Activated CD4-positive, alpha-beta T cell treated with anti-CD3 and anti-CD28 coated beads, Interleukin-2, amount 50 U/mL, for 16 hours (primary cell): ENCODE measurements at places on chromosomes 1 and 21.

DNA sequence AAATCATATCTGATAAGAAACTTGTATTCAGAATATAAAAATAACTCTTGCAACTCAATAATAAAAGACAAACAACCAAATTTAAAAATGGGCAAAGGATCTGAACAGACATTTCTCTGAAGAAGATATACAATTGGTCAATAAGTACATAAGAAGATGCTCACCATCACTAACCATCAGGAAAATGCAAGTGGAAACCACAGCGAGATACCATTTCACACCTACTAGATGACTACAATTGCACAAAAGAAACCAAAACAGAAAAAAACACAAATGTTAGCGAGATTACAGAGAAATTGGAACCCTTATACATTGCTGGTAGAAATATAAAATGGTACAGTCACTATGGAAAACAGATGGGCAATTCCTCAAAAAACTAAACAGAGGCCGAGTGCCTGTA is 11.5 kb upstream of the ZNF683 start:
- no peak for DNase-seq

DNA sequence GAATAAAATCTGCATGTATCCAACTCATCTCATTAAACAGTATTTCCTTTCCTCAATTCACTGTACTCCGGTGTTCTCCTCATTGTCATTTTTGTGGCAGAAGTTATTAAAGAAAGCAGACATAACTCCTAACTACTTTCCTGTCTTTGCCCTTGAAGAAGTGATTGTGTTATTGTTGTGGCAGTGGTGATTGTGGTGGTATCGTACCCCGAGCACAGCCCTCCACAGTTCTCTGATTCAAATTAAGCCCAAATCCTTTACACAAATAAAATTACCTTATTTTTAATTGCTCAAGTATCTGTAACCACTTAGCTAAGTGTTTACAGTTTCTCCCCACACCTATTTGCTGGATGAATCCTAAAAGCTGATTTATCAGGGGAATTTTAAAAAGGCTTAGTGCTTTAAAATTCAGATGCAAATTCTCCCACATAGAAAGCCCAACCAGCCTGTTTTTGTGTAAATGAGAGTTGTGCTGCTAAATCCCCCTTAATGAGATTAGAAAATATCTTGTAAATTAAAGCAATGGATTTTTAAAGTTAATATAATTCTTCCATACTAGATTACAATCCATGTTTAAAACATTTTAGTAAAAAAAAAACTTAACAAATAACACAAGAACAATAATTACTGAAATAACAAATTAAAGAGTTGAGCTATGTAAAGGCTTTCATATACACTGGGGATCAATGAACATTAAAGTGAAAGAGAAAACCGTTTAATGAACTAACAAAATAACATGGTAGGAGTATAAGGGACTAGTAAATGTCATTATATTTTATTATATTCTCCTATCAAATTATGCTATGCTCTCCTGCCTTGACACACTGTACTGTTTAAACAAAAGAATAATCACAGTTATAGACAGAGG is 259.0 kb downstream of the NEGR1 start:
- no peak for DNase-seq

DNA sequence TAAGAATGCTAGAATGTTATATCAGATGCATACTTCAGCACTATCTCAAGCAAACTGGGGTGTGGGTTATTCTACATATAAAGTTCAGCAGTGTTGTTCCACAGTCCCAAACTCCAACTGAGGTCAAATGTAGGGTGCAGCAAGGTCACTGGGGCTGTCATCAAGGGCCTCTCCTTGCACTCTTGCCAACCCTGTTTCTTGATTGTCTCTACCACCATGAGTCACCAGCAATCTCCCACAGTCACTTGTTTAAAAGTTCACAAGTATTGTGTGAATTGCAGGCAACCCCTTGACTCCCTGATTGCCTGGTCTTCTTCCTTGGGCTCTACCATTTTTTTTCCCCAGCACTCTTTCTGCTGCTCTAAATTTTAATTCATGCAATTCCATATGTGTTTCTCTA is 10.6 kb downstream of the METTL18 start:
- DNase-seq = no peak

- DNase-seq = no peak
These were observed 47.1 kb upstream of the INSL5 start for GRCh38 chr1:66848193-66848592.

- no peak for DNase-seq
These were observed 13.3 kb downstream of the ARV1 start for GRCh38 chr1:230992100-230992774.

GRCh38 chr1:61124078-61124477 is 41.7 kb downstream of the NFIA start:
- DNase-seq = no peak
